ENCODE measurements at places on chromosomes 12 and 14.

DNA sequence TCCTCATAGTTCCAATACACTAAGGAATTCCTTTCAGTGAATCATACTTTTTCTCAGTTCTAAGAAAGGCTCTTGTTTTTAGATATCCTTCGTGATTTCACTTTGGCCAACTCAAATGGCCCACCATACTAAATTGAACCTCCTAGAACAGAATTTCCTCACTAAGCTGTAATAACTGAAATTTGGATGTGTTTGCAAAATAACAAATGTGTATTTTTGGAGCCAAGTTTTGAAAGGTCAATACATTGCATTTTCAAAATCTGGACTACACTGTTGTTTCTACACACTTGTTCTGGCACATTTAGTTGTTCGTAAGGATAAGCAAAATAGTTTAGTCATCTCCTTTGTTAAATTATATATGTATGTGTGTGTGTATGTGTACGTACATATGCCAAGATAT, 439.0 kb upstream of the STXBP6 start:
- no peak for DNase-seq

- no peak for DNase-seq
Observed at GRCh38 chr14:90968025-90968424, 92.4 kb downstream of the RPS6KA5 start.

DNA sequence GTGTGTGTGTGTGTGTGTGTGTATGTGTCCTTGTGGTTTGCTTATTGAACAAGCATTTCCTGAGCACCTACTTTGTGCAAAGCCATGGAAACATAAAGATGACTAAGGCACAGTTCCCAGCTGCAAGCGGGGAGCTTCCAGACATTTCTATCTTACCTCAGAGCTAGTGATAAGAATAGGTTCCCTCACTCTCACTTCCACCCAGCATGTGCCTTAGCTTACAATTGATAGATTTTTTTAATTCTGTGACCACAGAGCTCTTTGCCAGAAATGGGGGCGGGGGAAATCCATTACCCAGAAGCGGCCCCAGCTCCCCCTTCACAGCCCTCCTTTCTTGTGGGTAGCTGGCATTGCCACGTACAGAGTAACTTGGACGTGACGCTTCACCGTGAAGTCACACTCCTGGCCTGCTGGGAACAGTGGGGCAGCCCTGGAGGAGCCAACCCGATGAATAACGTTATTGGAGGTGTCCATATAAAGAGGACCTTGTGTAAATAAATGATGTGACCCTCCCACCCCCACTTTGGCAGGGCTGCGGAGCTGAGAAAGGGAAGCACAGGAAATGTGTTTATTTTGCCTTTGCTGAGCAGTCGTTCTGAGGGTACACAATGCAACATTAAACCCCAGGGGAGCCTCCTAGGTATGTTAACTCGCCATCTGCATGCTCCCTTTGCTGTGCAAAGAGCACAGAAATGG, 238.9 kb downstream of the CHST11 start:
- peak; percentile 82 for DNase-seq

- DNase-seq = no peak
Observed at GRCh38 chr14:27686137-27686536, 1080.5 kb upstream of the FOXG1 start.

GRCh38 chr12:62522984-62523383, 56.4 kb downstream of the MON2 start:
- DNase-seq = no peak

GRCh38 chr14:94307410-94307992, 14.4 kb upstream of the SERPINA10 start:
- no peak for DNase-seq

DNA sequence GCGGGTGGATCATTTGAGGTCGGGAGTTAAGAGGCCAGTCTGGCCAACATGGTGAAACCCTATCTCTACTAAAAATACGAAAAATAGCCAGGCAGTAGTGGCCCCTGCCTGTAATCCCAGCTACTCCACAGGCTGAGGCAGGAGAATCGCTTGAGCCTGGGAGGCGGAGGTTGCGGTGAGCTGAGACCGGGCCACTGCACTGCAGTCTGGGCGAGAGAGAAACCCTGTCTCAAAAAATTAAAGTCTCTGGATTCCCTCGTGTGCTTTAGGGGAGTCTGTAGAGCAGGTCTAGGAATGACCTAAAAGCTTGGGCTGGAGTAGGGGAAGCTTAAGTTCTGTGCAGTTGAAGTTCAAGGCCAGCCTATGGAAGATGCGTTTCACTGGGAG, 697 bp upstream of the TULP3 start:
- DNase-seq = no peak

DNA sequence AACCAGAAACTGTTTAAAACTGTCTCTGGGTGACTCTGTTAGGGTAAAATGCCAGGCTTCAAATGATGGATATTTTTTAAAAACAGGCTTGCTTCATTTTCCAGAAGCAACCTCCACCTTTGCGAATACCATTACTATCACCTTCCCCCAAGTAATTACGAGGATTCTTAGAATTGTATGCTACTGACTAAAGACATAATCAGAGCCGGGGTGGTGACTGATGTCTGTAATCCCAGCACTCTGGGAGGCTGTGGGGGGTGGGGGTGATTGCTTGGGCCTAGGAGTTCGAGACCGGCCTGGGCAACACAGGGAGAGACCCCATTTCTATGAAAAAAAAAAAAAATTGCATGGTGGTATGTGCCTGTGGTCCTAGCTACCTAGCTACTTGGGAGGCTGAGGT, 38.3 kb downstream of the FGD6 start:
- no peak for DNase-seq

DNA sequence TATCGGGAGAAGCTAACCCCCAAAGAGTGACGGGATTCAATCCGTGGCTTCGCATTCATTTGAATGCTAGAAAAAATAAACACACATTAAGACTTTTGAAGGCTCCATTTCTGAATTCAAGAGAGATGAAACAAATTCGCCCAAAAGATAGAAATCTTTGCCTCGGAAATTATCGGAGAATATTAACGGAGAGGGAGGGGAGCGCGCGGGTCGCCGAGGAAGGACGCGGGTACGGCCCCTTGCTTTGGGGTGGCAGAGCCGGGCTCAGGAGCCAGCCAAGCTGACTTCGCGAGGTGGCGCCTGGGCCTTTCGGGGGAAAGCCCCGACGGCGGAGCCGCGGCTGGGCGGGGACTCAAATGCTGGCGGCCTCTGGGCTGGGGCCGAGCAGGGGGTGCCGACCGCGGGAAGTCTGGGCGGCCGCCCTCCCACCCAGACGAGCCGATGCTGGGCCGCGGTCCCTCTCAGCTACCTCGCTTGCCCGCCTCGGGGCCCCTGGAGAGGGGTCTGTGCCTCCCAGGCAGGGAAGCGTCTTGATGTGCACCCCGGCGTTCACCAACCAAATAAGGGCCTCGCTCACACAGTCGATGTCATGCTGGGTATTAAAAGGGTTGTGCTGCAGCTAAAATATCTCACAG, 14.7 kb downstream of the NKX2-1 start:
- no peak for DNase-seq

GRCh38 chr12:51771008-51771407, 77.5 kb downstream of the FIGNL2 start:
- no peak for DNase-seq

GRCh38 chr12:38161123-38162000, 155.2 kb upstream of the ALG10B start:
- DNase-seq = no peak

- DNase-seq = peak; percentile 79
Observed at GRCh38 chr14:35365130-35366055, 39.2 kb downstream of the NFKBIA start.

GRCh38 chr12:911191-911826, 38.2 kb downstream of the RAD52 start:
- no peak for DNase-seq

- DNase-seq = peak; percentile 24
Observed at GRCh38 chr12:87995581-87996178, 33.5 kb downstream of the C12orf50 start.

DNA sequence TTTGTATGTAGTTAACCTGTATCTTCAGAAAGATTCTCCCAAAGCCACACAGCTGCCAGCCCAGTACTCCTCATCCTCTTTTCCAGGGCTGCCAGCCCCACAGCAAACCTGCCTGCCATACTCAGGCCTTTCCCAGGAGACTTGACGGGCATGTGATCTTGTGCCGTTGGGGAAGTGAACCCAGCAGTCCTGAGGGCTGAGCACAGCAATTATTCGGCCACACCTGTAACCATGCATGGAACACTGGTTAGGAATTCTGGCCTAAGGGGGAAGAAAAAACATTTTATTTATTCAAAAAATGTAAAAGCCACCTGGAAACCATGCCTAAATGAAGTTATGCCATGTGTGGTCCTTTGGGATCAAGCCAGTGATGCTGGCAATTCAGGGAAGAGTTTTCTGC, 145.3 kb downstream of the GRIN2B start:
- no peak for DNase-seq

- DNase-seq = no peak
Observed at GRCh38 chr14:32738206-32738871, 200.3 kb upstream of the NPAS3 start.

GRCh38 chr12:132587781-132588180, 22.6 kb downstream of the LRCOL1 start:
- DNase-seq = no peak

DNA sequence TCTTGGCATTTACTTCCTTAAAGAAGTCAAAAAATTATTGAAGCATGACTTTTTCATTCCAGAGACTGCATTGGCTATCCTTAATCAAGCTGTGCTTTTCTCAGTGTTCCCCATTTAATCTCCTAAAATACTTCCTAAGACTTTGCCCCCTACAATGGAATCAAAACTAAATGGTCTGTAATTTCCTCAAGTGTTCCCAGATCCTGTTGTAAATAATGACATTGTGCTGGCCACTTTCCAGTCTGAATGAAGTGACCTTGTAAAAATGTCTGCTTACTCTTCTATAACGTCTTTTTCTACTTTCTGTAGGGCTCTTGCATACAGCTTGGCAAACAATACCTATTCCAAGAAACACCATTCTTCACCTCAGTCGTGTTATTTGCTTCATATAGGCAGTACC, 45.3 kb upstream of the MBIP start:
- DNase-seq = no peak

GRCh38 chr14:87896393-87897380, 96.3 kb downstream of the GALC start:
- no peak for DNase-seq

DNA sequence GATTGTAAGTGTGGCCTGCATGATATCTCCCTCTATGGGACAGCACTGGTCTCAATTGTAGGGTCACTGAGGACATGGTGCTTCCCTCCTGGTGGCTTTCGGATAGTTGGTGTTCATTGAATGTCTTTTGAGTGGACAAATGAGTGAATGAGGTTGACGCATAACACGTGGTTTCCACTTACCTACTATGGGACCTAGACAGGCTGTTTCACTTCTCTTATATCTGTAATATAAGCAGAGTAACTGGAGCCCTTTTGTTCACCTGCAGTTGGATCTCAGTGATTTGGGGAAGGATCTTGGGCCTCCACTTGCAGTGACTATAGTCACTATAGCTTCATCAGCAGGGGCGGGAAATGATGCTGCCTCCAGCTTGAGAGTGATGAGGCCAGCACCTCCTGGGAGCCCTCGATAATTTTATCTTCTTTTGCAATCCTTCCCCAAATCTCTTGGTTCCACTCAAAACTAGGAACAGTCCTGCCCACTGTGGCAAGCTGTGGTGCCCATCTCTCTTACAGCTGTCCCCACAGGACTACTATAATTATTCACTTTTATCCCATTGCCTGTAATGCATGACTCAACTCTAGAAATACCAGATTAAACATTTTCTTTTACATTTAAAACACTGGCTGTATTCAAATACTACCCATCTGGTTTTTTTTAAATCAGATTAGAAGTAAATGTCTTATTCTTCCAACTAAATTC, 242.9 kb downstream of the CHST11 start:
- DNase-seq = no peak

GRCh38 chr12:34311337-34311736, 289.0 kb downstream of the ALG10 start:
- no peak for DNase-seq

DNA sequence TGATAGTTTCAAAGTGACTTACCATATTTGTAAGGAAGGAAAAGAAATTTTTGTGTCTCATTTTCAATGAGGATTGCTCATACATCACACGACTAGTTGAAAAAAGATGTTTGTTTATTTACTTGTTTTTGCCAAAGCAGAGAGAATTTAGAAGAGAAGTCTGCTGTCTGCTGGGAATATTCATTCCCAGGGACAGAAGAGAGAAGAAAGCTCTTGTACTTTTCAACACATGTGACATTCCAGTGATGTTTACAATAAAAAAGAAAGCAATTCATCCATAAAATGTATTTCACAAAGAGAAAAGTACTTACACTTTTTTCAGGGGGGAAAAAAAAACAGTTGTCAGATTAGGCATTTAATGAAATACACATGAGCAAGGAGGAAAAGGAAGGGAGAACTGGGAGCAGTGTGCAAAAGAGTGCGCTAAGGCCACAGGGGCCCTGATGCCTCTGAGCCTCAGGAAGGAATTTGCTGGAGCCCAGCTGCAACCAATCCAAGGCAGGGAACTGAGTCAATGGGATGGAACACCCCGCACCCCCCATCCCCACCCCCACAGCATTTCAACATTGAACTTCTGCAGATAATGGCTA, 115.0 kb downstream of the RPAP3 start:
- no peak for DNase-seq

DNA sequence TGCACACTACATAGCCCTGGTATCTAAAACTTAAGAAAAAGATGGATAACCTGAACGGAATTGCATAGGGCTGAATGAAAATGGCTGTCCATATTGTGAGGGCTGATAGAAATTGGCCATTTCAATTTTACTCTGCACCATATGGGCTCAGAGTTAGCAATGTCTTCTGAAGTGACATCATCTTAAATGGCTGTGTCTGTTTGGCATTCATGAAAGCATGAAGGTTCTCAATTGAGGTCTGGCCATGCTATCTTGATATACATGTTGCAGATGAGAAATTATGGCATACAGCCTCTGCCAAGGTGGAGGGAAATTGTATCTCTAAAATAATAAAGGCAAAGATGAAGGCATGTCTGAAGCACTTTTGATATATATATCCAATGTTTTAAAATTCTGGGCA, 226.0 kb upstream of the PDE3A start:
- no peak for DNase-seq
